ENCODE measurements at places on chromosomes 4 and X.

- DNase-seq, result no peak
Measured at GRCh38 chrX:1442016-1442665, 10.6 kb downstream of the ASMTL start.

- DNase-seq, result no peak
Measured at GRCh38 chr4:10380735-10381134, 76.5 kb downstream of the ZNF518B start.

DNA sequence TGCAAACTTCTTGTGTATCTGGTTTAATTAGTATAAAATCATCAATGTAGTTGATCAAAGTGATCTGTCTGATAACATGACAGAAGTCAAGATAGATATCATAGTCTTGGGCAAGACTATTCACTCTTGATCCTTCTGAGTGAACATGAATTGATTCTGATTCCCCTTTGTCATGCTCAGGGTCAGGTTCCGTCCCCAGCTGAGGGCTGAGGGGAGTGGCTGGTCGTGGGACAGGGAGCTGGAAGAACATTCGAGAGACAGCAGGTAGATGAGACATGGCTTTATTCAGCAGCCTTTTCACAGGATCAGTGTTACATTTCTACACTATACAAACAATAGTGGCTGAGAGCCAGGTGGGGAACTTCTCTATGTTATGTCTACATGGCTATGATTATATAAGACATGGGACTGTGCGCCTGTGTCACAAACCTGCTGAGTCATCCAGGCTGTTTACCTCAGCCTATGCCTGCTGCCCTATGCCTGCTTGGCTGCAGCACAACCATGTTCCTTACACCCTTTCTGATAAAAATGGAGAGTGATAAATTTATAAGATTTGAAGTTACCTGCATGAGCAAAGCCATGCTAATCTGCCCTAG is 586.9 kb upstream of the NR3C2 start:
- DNase-seq, result no peak

DNA sequence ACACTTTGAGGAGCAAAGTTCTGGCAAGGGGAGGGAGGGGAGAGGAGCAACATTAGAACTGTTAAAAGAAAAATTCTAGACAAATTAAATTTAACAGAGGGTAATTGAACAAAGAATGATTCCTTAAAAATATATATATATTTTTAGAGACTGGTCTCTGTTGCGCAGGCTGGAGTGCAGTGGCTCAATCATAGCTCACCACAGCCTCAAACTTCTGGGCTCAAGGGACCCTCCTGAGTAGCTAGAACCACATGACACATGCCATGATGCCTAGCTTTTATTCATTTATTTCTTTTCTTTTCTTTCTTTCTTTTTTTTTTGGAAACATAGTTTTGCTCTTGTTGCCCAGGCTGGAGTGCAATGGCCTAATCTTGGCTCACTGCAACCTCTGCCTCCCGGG is 19.1 kb upstream of the SPINK2 start:
- no peak for DNase-seq

GRCh38 chr4:122577808-122578781 is 42.8 kb downstream of the IL21 start:
- DNase-seq, result no peak

DNA sequence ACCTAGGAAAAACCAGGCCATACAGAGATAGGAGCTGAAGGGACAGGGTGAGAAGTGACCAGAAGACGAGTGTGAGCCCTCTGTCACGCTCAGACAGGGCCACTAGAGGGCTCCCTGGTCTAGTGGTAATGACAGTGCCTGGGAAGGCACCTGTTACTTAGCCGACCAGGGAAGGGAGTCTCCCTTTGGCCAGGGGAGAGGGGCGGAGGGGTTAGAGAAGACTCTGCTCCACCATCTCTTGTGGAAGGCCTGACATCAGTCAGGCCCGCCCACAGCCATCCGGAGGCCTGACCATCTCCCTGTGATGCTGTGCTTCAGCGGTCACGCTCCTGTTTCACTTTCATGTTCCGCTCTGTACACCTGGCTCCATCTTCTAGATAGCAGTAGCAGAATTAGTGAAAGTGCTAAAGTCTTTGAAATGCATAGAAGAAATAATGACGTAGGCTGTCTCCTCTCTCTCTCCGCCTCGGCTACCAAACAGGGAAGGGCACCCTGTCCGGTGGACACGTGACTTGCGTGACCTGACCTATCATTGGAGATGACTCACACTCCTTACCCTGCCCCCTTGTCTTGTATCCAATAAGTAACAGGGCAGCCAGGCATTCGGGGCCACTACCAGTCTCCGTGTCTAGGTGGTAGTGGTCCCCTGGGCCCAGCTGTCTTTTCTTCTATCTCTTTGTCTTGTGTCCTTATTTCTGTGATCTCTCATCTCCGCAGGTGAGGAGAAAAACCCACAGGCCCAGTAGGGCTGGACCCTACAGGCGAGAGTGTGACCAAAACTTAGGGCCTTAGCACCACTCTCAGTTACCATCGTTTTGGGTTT is 26.7 kb downstream of the HTT-AS start:
- DNase-seq, result no peak

- DNase-seq, result no peak
Measured at GRCh38 chr4:126937846-126938422, 694.8 kb upstream of the INTU start.

DNA sequence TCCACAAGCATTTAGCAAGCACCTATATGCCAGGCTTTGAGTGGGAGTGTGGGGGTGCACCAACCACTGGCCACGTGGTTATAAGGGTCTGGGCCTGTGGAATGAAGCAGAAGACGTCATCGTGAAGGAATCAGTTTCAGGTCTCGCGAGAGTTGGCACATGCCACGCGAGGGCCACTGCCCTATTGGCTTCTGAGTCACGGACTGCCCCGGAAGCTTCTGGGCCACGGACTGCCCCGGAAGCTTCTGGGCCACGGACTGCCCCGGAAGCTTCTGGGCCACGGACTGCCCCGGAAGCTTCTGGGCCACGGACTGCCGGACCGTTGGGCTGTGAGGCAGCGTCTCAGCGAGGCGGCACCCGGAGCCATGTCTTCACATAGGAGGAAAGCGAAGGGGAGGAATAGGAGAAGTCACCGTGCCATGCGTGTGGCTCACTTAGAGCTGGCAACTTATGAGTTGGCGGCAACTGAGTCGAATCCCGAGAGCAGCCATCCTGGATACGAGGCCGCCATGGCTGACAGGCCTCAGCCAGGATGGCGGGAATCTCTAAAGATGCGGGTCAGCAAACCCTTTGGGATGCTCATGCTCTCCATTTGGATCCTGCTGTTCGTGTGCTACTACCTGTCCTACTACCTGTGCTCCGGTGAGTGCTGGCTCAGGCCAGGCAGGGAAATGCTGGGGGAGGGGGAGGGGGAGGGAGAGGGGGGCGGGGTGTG is at the start of gene FMR1NB:
FMR1NB (plus strand) TSS at position 300 of the 715 bp plus-strand sequence; CDS start at position 366, 66 bp downstream.
- no peak for DNase-seq

GRCh38 chr4:140809676-140810075 is 53.5 kb upstream of the TBC1D9 start:
- no peak for DNase-seq

DNA sequence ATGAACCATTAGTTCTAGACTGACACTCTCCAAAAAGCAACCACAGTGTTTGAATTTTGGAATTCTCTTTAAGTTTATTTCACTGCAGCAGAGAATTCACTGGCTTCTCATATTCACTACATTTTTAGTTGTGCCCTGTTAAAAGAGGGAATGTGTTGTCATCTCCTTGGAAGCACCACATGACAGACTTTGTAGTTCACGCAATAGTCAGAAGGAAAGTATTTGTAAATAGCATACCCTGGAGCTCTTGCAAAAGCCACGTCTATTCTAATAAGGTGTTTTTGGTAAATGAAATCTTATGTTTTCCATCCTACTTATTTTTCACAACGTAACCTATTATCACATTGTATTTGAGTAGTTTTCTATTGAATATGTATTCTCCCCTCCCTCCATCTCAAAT is 25.8 kb downstream of the DOCK11 start:
- DNase-seq, result no peak

GRCh38 chr4:6845027-6845426 is 62.5 kb downstream of the KIAA0232 start:
- no peak for DNase-seq

GRCh38 chr4:10024303-10024702 is 3.0 kb upstream of the SLC2A9 start:
- DNase-seq, result no peak

- DNase-seq, result no peak
Measured at GRCh38 chr4:107806196-107806595, 18.5 kb upstream of the SGMS2 start.

DNA sequence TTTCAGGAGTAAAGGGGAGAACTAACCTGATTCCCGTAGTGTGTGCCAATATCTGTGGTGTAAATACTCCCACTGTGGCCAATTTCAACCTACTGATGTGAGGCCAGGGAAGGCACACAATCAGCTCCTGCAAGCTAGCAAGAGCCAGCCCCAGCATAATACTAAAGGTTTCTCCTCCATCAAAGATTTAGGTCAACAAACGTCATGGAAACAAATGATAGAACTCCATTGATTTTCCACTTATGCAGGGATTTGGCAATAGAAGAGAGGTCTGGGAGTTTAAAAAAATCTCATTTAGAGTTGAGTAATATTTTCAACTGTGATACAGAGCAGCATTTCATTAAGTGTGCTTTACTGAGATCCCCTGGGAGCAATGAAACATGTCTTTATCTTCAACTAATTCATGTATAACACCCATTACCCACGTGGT is 15.8 kb upstream of the VEGFD start:
- no peak for DNase-seq

DNA sequence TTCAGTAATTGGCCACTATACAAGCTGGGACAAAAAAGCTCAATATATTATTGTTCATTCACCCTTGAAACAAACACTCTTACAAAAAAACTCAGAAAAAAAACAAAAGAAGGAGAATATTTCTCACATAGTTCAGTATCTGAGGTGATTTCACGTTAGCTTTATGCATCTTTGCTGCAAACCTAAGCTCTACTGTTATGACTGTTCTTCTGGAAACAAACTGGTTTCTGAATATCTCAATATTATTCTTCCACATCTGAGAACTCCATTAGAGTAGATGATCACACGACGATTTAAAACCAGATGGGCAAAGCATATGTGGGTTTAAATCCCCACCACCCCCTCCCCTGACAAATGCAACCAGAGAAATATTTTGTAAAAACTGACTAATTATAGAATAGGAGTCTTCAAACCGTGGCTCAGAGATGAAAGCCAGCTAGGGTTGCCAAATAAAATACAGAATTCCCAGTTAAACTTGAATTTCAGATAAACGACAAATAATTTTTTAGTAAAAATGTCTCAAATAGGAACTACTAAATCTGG is 182.0 kb upstream of the FAM241A start:
- no peak for DNase-seq

DNA sequence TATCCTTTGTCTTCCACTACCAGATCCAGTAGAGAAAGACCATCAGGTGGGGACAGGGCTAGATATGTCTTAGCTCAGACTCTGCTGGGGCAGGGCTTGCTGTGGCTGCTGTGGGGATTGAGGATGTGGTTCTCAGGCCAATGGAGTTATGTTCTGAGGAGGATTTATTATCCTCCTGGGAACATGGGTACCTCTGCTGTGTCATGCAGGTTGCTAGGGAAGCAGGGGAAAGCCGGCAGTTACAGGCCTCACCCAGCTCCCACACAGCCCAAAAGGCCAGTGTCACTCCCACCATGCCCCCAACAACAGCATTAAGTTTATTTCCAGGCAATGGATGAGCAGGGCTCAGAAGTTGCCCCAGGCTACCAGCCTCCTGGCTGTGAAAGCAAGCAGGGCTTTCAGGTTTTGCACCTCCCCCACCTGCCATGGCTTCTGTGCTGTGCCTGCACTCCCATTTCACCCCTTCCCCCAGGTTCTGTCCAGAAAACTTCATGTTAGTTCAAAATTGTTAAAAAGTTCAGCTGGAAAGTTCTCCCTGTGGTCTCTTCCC is 879.9 kb downstream of the ARAP2 start:
- DNase-seq, result no peak

DNA sequence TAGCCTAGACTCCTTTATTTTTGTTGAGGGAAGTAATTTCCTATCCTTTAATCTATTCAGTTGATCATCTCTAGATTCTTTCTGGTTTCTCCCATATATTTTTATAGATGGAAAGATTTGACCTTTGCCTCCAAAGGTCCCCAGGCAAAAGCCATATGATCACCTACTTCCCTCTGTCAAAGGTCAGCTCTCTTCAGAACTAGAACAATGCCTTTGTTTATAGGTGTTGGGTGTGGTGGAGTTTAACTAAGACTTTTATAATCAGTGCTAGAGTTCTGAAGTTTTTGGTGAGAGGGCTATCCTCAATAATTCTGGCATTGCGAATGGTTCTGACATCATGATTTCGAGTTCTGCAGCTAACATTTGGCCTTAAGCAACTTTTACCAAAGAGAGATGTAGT is 19.0 kb upstream of the DCAF8L2 start:
- DNase-seq, result no peak

DNA sequence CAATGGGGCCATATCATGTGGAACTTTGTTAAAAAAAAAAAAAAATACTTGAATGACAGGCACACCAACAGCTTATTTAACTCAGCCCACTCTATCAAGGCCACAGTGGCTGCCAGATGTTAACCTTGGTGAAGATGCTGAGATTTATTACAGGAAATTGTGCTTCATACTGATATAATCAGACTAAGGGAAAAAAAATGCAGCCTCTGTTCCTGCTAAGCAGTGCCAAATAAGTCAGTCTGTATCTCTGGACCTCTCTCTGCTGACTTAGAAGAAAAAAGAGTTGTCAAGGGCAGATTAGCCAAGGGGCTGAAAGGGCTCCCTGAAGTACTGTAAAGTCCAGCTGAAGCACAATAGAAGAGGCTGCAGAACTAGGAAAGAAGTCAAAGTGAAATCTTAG is 677.7 kb upstream of the HTR2C start:
- DNase-seq, result no peak

- no peak for DNase-seq
Measured at GRCh38 chr4:72302981-72303704, 265.9 kb downstream of the ADAMTS3 start.

- DNase-seq, result no peak
Measured at GRCh38 chrX:110402850-110403221, 44.2 kb downstream of the RTL9 start.

DNA sequence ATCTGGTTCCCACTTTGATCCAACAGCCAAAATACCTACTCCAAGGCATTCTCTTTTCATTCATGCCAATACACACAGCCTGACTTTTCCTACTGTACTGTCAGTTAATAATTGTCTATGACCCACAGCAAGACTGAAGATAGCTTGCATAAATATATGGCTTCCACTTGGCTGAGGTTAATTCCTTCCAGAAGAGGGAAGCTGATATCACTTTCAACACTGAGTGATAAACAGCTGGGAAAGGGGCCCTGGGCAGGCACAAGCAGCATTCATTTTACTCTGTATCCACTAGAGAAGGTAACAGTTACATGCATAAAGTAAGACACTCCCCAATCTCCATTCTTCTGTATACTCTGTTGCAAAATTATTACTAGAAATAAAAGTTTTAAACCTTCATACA is 200.2 kb upstream of the UGT8 start:
- no peak for DNase-seq

All from retinal pigment epithelial cell (primary cell).